ENCODE measurements at places on chromosomes 3 and 15.
A peak's percentile ranks its signal among the peaks of the same experiment; 100 is the strongest.

GRCh38 chr3:168850109-168850508 lies 754.4 kb upstream of the GOLIM4 start:
- no peak for DNase-seq

DNA sequence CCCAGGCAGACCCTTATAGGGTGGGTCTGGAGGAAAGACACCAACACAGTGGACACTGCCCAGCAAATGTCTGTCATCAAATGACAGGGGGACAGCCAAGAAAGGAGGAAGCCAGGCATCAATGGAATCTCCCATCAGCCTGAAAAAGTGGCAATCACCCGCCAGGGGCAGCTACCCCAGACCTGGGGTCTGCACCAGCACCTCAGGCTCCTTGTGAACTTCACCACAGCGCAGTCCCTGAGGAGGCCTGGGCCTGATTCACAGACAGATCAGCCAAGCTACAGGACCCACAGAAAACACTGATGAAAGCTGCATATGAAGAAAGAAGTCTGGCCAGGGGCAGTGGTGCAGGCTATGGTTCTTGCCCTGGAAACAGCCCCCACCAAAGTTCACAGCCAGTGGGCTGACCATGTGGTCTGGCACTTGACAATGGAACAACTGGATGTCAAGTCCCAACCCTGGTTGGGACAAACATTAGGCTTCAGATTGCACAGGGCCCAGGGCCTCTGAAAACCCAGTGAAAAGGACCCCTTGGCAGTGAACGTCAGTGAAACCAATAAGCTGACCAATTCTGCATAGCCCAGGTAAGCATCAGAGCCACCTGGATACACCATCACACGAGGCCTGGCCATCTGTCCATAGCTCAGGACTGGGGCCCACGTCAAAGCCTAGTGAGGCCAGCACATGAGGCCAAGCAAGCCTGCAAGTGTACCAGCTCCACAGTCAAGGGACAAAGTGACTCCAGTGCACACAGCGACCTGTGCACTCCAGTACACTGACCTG lies 29.1 kb downstream of the ALS2CL start:
- DNase-seq: no peak

DNA sequence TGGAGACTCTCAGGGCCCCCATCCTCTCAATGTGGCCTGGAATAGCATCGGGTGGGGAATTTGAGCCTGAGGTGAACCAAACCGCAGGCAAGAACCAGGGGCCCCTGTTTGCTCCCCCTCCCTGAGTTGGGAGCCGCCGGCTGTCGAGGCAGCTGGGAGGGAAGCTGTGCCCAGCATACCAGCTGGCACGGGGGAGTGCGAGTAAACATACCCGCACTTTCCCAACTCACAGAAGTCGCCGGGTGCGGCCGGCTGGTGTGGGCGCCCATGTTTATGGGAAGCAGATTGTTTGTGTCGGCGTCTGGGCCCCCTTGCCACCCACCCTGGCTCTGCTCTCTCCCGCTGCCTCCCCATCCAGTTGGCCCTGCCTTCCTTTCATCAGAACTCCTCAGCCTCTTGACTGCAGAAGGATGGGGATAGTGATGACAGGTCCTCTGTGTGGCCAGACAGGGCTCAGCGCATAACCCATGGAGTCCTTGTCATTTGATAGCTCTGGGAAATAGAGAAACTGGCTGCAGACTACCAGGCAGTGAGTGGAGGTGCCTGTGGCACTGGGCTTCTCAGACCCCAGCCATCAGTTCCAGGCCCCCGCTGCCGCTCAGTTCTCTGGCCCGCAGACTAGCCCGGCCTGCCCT lies 60.4 kb downstream of the CACNA2D2 start:
- DNase-seq: no peak

DNA sequence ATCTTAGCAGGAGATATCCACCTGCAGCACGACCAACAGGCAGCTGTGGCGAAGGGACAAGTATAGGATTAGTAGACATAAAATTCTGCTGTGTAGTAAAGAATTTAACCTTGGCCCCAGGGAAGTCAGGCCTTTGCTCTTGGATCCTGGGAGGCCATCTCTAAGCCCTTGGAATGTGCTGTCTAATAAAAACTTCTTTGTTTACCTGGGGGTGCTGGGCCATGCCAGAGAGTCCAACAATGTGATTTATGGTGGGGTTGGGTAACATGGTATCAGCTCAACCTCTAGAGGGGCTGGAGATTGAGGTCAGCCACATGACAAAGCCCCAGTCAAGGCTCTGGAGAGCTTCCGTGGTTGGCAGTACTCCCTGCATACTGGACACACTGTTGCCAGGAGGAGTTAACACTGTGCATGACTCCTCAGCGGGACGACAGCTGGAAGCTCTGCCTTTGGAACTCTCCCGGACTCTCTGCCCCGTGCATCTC lies 52.4 kb downstream of the HEG1 start:
- DNase-seq: no peak

DNA sequence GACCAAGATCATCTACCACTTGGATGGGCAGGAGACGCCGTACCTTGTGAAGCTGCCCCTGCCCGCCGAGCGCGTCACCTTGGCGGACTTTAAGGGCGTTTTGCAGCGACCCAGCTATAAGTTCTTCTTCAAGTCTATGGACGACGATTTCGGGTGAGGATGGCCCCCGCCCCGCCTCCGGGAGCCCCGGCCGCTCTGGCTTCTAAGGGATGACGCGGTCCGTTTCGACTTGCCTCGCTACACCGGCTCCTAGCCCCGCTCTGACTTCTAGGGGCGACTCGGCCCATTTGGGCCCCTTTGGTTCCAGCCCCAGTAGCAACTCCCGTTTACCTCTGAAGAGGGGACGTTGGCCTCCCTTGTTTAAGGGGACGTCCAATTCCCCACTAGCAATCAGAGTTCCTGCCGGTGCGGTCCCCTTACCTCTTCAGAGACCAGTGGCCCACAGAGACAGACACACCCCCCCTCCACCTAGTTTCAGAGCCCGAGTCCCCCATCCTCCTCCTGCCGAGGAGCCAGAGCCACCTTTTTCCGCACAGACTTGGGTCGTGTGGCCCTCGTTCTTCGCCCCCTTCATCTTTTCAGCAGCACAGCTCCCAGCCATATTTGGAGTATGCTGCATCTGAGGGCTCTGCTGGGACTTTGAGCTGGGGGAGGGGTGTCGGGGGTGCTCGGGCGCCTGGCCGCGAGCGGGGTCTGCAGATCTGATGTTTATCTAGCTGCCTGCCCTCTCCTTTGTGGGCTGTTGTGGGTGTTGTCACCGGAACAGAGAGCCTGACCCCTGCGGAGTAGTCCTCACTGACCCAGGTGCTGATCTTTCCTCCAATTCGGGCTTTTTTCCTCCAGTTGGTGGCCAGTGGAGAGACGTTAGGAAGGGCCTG lies 706 bp downstream of the DVL3 start:
- DNase-seq: peak; percentile 41
